ENCODE measurements at places on chromosomes 13 and 19.

- H3K4me1 ChIP-seq, result peaks cover 12% of the 10 kb centered on the region
- H3K27me3 ChIP-seq, result no peaks in the 10 kb centered on the region
- DNase-seq, result no peak
- H3K36me3 ChIP-seq, result no peaks in the 10 kb centered on the region
- H3K4me3 ChIP-seq, result no peak overlapping the region
Observed at GRCh38 chr13:48679941-48680680, 26.4 kb downstream of the CYSLTR2 start.

GRCh38 chr13:36098080-36098479 is 33.1 kb downstream of the DCLK1 start:
- H3K27me3 ChIP-seq, result no peaks in the 10 kb centered on the region
- no peaks in the 10 kb centered on the region for H3K36me3 ChIP-seq

GRCh38 chr19:4713384-4713951 is 10.2 kb downstream of the DPP9 start:
- H3K27ac ChIP-seq, result no peak overlapping the region
- DNase-seq, result no peak
- H3K4me1 ChIP-seq, result peaks cover 7% of the 10 kb centered on the region
- no peak overlapping the region for H3K4me3 ChIP-seq
- peaks cover 36% of the 10 kb centered on the region for H3K36me3 ChIP-seq

- H3K27me3 ChIP-seq, result peaks cover 2% of the 10 kb centered on the region
- H3K27ac ChIP-seq, result no peak overlapping the region
- no peak overlapping the region for H3K4me3 ChIP-seq
- no peaks in the 10 kb centered on the region for H3K36me3 ChIP-seq
Observed at GRCh38 chr13:39876258-39876657, 220.8 kb downstream of the COG6 start.

DNA sequence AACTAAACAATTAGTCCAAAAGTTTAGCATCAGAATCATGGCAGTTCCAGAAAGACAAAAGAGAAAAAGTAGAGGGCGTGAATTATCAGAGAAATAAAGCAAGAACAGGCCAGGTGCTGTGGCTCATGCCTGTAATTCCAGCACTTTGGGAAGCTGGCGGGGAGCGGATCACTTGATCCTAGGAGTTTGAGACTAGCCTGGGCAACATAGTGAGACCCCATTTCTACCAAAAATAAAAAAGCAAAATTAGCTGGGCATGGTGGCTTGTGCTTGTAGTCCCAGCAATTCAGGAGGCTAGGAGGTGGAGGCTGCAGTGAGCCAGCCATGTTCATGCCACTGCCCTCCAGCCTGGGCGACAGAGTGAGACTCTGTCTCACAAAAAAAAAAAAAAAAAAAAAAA is 18.4 kb downstream of the ARL11 start:
- no peaks in the 10 kb centered on the region for H3K27me3 ChIP-seq
- H3K4me1 ChIP-seq, result peaks cover 10% of the 10 kb centered on the region
- H3K27ac ChIP-seq, result no peak overlapping the region
- no peak for DNase-seq
- H3K36me3 ChIP-seq, result no peaks in the 10 kb centered on the region

DNA sequence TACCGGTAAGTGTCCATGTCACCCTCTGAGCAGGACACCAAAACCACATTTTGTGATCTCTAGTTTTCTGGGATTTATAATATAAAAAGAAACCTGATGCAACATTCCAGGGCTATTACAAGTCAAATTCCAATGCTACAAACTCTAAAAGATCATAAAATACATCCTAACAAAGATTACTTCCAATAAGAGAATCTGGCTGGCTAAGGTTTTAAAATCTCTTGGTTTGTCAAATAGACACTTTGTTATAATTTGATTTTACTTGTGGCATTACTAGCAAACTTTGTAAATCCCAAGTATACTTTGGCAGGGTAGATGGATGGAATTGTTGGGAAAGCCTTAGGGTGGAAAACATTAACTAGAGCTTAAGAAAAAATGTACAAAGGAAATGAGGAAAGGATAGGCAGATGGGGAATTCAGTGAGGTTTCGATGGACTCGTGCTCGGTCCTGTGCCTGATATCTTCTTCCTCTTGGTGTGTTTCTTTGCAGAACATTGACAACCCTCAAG is 74.0 kb upstream of the POMP start:
- no peak overlapping the region for H3K4me3 ChIP-seq
- peaks cover 20% of the 10 kb centered on the region for H3K4me1 ChIP-seq
- no peaks in the 10 kb centered on the region for H3K36me3 ChIP-seq
- H3K27me3 ChIP-seq, result peaks cover 2% of the 10 kb centered on the region

Data from activated CD4-positive, alpha-beta T cell treated with anti-CD3 and anti-CD28 coated beads for 36 hours (primary cell).